Dermis microvascular lymphatic vessel endothelial cell (primary cell): ENCODE measurements at places on chromosomes 4 and X. TPM values are rescaled to one million over a fixed set of nuclear protein-coding genes. Genes with fewer than 3 reads are reported as not detected.
A peak's percentile ranks its signal among the peaks of the same experiment; 100 is the strongest.

SMIM31 gene
- total RNA-seq: not detected in 2 replicates

DNA sequence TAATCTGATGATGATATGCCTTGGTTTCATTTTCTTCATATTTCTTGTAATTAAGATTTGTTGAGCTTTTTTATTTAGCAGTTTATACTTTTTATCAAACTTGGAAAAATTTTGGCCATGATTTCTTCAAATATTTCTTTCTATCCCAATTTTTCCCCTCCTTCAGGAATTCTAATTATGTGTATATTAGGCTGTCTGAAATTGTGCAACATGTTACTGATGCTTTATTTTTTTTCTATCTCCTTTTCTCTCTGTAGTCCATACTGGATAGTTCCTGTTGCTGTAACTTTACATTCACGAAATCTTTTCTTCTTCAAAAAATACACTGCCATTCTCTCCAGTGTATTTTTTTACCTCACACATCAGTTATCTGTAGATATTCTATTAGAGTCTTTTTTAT is 10.8 kb downstream of the THAP6 start:
- DNase-seq: no peak

PDGFRA gene
- total RNA-seq: 0.13 and 0.39 TPM in 2 replicates

GRCh38 chrX:370244-370962 is 16.3 kb downstream of the PPP2R3B start:
- no peak for DNase-seq

GRCh38 chrX:25007059-25008053 is 8.4 kb downstream of the ARX start:
- DNase-seq: no peak

- DNase-seq: no peak
Measured at GRCh38 chr4:8854931-8855330, 16.7 kb downstream of the HMX1 start.

CCDC158 gene
- not detected in 2 replicates for total RNA-seq

DNA sequence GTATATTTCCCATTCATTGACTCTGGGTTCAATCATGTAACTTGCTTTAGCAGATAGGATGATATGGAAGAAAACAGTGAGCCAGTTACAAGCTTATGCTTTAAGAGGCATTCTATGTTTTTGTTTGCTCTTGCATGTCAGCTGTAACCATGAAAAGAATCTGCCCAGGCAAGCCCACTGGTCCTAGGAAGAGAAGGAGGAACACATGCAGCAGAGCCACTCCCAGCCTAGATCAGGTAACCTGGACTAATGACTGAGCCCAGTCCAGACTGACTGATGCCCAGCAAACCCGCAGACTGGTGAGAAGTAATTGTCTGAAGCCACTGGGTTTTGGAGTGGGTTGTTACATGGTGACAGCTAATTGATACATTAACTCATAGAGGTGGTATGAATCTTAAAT is 167.9 kb downstream of the COL4A6 start:
- DNase-seq: no peak

DNA sequence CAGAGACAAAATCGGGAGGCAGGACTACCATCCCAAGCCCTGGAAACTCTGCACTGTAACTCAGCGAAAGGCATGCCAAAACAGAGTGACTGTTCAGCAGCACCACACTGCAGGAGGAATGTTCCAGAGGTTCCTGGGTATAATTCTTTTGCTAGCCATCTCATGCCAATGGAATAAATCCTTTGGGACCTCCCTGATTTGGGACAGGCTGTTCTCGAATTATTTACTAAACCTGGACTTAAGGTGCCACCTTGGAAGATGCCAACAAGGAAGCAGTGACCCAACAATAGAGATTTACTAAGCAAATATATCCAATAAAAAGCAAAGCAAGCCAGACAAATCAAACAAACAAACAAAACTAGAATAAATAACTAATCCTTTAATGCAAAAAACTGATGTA is 9.3 kb downstream of the AADAT start:
- DNase-seq: no peak

CDX4 gene
- not detected in 2 replicates for total RNA-seq

PRICKLE3 gene
- total RNA-seq: 3.0 and 4.4 TPM in 2 replicates

ZNF157 gene
- total RNA-seq: not detected in 2 replicates

DNA sequence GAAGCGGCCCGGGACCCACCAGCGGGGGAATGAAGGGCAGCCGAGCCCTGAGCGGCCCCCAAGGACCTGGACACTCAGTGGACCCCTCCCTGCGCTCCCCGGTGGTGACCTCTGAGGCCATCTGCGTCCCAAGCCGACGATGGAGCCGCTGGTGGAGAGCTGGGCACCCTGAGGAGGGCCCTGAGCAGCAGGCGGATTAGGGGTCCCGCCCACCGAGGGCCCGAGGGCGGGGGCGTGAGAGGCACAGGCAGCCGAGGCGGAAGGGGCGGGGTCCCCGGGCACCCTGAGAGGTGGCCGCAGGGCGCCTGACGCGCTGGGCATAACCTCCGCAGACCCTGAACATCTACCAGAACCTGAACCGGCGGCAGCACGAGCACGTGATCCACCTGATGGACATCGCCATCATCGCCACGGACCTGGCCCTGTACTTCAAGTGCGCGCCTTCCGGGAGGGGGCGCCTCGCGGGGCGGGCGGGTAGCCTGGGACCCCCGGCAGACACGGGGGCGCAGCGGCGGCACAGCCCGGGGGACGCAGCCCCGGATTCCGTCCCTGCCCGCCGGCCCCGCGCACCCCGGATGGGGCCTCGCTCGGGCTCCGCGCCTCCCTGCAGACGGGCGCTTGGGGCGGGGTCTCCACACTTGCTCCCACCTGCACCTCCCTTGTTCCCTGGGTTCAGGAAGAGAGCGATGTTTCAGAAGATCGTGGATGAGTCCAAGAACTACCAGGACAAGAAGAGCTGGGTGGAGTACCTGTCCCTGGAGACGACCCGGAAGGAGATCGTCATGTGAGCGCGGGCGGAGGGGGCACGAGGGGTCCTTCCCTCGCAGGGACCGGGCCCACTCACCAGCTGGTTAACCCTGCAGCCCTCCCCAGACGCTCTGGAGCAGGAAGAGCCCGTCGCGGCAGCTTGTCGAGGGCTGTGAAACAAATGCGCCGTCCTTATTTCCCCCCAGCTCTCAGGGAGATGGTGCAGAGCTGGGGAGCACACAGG is 10.3 kb downstream of the ATP5ME start:
- no peak for DNase-seq

- DNase-seq: no peak
Measured at GRCh38 chr4:2750719-2751605, 5.2 kb downstream of the TNIP2 start.

HTRA3 gene
- 1.4 and 7.5 TPM in 2 replicates for total RNA-seq

NDST4 gene
- not detected in 2 replicates for total RNA-seq

DNA sequence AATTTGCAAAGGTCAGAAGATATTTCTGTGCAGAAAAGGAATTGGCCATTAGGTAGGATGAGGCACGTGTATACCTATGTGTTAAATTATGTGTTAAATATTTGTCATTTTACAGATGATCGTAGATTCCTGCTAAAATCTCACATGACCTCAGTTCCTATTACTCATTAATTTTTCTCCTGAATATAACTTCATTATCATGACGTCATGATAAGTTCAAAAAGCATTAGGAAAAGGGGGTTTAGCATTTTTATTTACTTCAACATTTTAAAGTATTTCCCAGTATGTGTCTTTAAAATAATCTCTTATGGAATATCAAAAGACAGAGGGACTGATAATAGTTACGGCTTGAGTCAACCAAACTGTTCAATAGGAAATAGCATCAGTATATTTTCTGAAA is 372.8 kb downstream of the IL1RAPL1 start:
- DNase-seq: no peak

DNA sequence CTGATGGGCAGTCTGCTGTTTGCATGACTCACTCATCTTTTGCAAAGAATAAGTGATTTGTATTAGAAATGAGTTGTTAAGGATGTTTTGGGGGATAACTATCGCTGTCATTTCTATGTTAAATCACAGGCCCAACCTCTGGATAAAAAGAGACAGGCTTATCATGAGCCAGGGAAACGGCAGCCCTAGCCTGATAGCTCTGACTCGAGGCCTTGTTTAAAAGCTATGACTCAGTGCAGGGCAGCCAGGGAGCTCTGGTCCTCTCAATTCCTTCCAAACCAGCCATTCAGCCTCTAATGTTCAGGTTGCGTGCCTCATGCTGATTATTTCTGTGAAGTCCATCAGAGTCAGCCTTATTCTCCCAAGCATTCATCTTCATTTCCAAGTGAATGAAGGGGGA is 305.9 kb upstream of the HAND2 start:
- no peak for DNase-seq

GRCh38 chr4:2948895-2949781 is 14.1 kb downstream of the NOP14 start:
- peak; percentile 39 for DNase-seq

DNA sequence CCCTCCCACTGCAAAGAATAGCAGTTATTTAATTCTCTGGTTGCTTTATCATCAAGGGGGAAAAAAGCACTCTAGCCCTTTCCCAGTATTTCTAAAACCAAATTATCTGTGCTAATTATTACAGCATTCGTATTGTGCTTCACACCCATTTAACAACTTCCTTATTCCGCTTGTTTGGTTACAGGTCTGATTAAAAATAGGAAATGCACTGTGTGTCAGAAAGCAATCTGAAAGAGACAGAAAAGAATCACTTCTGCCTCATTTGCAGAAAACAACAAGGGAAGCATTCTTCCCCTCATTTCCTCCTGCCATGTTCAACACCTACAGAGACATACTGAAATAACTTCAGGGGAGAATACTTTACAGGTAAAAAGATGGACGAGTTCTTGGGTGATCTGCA is 114.9 kb upstream of the MAP3K15 start:
- DNase-seq: no peak

DNA sequence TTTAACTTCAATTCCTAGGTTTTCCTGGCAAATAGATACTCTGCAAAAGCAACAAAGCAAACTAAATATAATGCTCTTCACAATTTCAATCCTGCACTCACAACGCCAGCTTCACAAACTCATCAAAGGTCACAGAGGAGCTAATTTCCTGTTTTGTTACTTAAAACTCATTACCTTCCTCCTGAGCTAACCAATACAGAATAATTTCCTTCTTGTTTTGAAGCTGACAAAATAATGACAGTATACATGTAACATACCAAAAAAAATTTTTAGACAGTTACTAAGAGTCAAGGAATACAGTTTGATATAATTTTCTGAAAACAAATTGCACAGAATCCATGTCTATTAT is 17.9 kb downstream of the CNOT6L start:
- no peak for DNase-seq

BMPR1B gene
- 0.38 and 0.51 TPM in 2 replicates for total RNA-seq

GRCh38 chrX:121641560-121641959 is 594.1 kb downstream of the GLUD2 start:
- no peak for DNase-seq

MAGEA10 gene
- not detected in 2 replicates for total RNA-seq

DNA sequence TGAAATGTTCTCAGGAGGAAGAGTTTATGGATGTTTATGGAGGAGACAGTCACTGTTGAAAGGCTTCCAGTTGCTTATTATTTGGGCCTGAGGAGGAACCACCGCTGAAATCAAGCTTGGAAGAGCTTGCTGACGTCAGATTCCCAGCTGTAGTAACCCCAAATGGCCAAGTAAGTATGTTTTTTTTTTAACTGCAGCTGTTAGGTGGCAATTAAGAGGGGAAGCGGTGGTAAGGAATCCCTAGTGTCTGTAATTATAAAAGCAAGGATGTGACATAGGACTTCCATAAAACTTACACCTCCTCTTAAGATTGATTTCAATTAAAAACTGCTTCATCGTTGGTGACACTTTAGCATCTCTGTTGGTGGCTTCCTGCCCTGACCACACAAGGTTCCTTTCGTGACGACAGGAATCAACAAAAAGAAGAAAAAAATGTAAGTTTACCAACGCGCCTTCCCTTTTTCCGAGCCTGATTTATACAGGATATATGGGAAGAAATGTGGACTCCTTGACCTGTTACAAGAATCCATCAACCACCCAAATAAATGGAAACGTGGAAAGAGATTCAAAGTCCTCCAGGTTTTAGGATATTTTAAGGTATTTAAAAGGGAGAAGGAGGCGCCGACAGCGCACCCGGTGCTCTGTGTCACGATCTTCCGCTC is 884 bp downstream of the RELL1 start:
- DNase-seq: no peak

DNA sequence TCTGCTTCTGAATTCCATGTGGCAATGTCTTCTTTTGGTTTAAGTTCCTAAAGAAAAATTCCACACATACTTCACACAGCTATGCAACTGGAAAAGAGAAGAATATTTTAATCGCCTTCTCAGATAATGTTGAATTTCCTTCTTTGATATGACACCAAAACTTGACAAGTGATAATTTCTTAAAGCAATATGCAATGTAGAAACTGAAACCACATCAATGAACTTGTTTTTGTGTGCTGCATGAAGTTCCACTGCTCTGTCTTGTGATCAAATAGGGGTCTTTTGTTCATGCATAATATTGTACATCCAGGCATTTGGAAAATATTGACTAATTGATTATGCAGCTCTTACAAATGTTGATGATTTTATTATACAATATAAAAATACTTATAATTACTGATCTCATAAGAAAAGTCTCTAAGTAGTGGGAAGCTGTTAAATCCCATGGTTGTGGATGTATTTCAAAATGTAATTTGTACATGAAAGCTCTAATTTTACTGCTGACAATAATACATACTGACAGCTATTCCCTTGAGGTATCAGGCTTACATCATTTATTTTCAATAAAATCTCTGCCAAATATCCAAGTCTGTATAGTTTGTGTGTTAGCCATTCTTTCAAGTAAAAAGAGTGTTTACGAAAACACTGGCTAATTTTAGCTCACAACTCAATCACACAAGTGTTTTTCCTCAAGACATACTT is 56.5 kb downstream of the AGA start:
- DNase-seq: no peak

CENPVL2 gene
- not detected in 2 replicates for total RNA-seq
